ENCODE measurements at places on chromosomes 12 and 14.
A peak's percentile ranks its signal among the peaks of the same experiment; 100 is the strongest.

DNA sequence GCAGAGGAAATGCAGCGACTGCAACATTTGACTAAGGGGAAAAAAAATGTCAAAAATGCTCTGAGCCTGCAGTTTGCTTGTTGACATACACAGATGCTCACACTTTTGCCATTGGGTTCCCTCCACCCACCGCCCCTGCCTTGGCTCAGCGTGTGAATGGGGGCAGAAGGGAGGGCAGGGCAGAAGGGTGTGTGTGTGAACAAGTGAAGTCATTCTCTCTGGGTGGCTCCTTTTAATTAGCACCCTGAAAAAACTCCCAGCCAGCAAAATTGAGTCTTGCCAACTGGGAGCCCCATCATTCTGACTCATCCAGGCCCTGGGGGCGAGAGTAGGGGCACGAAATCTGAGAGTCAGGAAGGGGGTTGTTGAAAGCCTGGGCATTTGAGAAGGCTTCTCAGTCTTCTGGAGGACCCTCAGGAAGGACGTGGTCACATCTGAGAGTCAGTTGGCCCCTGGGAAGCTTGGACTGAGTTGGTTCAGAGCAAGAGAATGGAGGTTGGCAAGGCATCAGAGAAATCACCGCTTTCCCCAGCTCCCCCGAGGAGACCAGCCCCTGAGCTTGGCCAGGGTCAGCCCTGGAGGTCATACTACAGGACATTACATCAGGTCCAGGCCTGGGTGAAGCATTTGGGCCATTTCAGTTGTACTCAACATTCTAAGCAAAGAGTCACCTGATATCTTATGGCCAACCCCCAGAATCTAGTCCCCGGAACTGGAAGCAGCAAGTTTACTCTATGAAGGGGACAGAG is 22.7 kb upstream of the KRT78 start:
- DNase-seq: no peak

GRCh38 chr14:59474172-59474571 is 9.0 kb upstream of the GPR135 start:
- no peak for DNase-seq

DNA sequence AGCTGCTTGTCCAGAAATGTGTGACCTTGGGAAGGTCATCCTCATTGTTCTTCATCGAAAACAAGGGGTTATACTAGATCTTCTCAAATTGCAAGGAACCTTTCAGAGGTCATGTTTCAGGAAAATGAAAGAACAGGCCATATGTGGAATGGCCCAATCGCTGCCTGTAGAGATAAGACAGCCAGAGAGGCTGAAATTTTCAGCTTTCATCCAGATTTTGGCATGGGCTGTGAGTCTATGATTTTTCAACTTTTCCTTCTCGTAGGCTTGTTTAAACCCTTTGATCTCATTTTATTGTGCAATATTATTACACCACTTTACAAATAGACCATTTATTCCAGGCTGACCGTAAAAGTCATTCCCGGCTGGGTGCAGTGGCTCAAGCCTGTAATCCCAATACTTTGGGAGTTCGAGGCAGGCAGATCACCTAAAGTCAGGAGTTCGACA is 17.1 kb upstream of the ATXN2 start:
- DNase-seq: no peak

GRCh38 chr12:49882851-49883464 is 20.7 kb downstream of the FAIM2 start:
- DNase-seq: no peak

GRCh38 chr14:21498540-21499526 is 12.3 kb downstream of the METTL3 start:
- peak; percentile 57 for DNase-seq

DNA sequence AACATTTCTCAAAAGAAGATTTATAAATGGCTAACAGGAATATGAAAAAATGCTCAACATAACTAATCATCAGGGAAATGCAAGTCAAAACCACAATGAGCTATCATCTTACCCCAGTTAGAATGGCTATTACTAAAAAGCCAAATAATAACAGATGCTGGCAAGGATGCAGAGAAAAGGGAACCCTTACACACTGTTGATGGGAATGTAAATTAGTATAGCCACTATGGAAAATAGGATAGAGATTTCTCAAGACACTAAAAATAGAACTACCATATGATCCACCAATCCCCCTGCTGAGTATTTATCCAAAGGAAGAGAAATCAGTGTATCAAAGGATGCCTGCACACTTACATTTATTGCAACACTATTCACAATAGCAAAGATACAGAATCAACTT is 58.3 kb downstream of the GUCY2C start:
- DNase-seq: no peak

Data from GM12865 (cell line).